ENCODE measurements at places on chromosomes 16 and 17.

DNA sequence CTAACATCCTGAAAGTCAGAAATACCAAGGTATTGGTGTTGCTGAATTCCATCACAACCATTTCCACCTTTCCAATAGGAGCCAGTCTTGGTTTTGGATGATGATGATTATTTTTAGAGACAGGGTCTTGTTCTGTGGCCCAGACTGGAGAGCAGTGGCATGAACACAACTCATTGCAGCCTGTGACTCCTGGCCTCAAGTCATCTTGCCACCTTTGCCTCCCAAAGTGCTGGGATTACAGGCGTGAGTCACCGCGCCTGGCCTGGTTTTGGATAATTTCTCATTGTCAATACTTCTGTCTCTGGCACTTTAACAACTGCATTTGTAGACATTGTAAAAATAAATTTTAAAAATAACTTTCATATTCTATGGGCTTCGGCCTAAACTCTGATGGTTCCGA is 22.6 kb downstream of the STAT5B start:
- no peak for DNase-seq

DNA sequence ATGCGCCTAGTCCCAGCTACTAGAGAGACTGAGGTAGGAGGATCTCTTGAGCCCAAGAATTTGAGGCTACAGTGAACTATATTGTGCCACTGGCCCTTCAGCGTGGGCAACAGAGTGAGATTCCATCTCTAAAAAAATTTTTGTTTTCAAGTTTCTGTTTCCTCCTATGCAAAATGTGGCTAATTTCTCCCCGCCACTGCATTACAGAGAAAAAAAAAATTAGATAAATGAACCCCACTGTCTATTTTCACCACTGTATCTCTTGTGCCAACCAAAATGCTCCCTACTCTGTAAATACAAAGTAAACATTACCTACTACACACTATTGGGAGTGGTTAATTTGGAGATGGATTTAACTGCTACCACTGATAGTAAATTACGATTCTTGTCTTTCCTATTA is 2.0 kb downstream of the MARF1 start:
- DNase-seq: no peak

DNA sequence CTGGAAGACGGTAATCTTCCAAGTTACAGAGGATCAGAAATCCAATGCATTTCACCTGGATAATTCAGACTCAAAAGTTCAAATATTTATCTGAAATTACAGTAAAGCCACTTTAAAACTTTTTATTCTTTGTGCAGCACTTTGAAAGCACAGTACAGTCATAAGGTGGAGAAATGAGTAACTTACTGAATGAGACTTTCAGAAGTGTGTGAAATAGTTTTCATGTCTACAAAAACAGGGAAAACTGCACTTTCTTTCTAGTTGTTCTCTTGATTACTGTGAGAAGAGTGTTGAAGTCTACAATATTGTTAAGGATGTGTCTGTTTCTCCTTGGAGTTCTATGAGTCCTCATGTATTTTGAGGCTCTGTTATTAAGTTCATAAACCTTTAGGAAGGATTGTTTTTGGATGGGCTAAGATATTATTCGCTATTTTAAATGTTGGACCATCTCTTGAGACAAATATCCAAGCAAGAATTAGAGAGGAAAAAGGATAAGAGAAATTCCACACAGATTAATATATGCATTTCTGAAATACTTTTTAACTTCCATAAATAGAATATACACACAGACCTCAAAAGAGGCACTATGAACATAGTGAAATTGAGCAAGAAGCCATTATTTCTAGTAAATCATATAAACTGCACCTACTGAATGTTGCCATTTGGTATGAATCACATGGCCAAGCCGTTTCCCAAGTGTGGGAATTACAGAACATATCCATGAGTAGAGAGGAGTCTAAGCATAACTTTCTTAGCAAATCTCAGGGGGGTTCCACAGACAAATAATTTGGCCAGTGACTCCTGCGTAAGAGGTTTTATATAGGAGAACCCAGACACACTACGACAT is 83.6 kb upstream of the PLEKHM1 start:
- no peak for DNase-seq

DNA sequence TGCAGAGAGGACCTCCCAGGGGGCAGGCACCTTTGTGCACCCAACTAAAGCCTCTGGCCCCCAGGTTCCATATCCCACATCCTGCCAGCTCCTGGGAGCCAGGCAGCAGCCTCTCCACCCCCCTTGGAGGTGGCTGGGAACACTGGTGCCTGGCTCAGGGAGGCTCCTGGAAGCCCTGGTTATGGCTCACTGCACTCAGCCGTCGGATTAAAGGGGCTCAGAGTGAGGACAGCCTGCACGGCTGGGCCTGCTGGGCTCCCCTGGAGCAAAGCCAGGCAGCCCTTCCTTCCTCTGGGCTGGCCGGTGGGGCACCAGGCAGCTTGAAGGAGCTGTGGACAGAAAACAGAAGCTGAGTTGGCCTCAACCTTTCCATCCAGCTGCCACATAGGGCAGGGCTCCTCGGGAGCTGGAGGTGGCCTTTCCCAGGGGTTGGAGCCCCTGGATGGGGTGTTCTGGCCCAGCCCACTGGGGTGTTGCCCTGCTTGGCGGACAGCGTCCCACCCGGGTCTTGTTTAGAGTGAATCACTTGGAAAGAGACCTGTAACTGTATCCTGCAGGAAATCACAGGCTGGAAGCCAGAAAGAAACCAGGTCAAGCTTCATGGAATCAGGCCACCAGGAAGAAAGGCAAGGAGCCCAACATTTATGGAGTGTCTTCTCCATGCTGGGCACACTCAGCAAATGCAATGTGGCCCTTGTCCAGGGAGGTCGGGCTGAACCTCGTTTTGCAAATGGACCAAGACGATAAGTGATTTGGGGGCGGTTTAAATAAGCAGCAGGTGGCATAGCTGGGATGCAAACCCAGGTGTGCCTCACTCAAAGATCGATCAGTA is 253.3 kb downstream of the SOX9 start:
- DNase-seq: no peak

DNA sequence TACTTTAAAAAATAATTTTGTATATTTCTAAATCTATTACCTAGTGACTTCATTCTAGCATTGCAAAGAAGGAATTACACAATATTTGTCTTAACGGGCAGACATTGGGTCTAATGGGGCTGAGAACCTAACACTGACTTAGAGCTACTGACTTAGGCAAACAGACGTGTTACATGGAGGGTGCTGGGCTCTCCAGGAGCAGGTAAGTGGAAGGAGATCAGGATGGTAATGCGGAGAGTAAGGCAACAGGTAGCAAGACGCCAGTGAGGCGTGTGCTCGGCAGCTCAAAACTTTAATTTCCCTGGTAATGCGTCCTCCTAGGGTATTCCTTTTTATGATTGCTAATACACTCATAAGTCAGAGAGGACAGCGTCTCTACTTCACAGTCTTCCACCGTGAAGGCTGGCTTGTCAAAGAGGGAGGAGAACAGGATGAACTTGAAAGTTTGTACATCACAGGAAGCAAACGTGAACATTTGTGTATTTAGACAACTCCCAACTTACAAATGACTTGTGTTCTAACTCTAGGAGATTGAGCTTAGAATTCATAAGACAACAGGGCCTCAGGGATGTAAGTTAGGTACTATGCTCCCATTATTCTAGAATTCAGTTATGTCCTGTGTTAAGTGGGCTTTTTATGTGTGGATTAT is 4.6 kb downstream of the KRT28 start:
- no peak for DNase-seq

DNA sequence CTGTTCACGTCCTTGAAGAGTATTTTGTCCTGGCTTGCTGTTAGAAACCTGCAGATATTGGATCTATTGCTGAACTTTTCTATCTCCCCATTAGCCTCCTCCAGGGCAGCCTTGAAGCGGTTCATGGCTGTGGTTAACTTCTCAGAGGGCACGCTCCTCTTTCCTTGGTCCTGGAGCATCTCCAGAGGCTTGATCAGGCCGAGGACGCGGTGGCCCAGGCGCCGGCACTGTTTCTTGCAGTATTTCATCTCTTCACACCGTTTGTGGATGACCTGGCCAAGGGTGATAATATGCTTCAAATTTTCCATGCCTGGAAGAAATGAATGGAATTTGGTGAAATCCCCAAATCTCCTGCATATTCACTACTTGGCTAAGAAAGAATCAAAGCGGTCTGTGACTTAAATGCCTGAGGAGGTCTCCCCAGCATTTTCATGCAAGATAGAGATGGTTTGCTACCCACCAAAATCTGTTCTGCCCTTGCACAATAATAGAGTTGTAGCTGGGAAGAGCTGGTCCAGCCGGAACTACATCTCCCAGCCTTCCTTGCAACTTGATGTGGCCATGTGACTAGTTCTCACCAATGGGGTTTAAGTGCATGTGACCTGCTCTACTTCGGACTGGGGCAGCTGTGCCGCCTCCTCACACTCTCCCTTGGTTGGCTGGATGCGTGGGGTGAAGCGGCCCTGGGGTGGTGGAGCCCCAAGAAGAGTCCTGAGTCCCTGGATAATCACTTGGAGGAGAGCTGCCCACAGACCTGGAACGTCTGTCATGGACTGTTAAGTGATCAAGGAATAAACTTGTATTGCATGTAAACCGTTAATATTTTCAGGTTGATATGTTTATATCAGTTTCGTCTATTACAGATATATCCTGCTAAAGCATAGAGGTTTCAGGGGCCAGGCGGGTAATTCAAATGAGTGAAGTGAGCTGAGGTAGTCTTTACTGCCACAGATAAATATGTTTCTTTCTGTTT is 4.9 kb downstream of the MLKL start:
- DNase-seq: peak; percentile 46

- no peak for DNase-seq
These were observed 19.1 kb downstream of the GSPT1 start for GRCh38 chr16:11896486-11897176.

DNA sequence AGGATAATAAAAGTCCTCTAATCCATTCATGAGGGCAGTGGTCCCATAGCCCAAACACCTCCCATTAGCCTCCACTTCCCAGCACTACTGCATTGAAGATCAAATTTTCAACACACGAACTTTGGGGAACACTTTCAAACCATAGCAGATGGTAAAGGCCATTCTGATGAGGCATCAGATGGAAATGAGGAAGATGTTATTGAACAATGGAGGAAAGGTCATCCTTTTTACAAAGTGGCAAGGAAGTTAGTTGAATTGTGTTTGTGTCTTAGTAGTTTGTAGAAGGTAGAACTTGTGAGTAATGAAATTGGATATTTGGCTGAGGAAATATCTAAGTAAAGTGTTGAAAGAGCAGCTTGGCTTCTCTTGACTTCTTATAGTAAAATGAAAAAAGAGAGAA is 93.3 kb upstream of the NLRP1 start:
- no peak for DNase-seq

- no peak for DNase-seq
These were observed 29.8 kb downstream of the PRSS54 start for GRCh38 chr16:58264961-58265479.

DNA sequence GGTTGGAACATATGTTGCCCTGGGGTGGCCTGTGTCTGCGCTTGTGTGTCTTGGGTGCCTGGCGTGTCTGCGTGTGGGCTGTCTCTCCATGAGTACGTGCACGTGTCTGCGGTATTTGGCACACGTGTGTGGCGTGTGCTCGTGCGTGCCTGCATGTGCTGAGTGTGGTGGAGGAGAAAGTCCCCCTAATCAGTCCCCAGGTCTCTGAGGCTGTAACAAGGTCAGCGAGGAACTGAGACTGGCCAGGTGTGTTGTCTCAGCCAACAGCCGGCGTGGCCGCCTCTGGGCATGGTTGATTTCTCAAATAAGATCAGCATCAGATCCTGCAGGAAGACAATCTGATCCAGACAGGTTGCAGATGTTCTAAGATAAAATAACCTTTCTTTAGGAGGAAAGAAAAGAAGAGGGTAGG is 3.5 kb upstream of the CPNE7 start:
- DNase-seq: peak; percentile 21

DNA sequence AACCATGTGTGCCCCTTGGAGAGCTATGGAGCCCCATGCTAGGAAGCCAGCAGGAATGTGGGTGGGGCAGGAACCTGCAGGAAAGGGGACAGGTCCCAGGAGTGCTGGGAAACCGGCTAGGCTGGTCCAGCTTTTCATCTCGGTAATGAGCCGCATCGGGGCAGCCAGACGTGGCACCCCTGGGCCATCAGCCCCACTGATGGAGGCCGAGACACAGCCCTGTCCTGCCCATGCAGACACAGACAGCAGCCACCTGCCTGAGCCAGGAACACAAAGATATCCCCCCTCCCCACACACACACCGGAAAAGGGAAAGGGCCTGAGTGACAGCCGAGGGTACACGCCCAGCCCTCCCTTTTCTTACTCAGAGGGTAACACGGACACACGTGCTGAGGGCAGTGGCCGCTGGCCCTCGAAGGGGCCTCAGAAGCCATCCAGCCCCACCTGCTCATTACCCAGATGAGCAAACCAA is 18.1 kb downstream of the PPL start:
- peak; percentile 51 for DNase-seq

- DNase-seq: no peak
These were observed 9.6 kb downstream of the G6PC3 start for GRCh38 chr17:44079877-44080821.

GRCh38 chr16:86508028-86508946 is 2.0 kb upstream of the FOXF1 start:
- peak; percentile 82 for DNase-seq

DNA sequence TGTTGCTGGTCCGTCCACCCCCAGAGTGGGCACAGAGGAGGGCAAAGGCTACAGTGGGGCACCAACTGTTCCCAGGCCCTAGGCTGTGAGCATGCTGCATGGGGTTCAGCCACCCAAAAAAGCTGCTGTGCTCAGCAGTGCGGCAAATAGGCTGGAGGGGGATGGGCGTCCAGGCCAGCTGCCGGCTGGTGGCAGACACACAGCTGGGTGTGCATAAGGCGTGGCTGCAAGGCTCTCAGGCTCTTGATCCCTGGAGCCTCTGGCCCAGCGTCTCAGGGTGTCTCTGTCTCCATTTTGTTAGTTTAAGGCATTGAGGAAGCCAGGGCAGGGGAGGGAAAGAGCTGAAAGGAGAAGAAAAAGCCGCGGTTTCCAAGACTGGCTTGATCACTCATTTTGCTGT is 8.8 kb downstream of the RPL19 start:
- peak; percentile 32 for DNase-seq

DNA sequence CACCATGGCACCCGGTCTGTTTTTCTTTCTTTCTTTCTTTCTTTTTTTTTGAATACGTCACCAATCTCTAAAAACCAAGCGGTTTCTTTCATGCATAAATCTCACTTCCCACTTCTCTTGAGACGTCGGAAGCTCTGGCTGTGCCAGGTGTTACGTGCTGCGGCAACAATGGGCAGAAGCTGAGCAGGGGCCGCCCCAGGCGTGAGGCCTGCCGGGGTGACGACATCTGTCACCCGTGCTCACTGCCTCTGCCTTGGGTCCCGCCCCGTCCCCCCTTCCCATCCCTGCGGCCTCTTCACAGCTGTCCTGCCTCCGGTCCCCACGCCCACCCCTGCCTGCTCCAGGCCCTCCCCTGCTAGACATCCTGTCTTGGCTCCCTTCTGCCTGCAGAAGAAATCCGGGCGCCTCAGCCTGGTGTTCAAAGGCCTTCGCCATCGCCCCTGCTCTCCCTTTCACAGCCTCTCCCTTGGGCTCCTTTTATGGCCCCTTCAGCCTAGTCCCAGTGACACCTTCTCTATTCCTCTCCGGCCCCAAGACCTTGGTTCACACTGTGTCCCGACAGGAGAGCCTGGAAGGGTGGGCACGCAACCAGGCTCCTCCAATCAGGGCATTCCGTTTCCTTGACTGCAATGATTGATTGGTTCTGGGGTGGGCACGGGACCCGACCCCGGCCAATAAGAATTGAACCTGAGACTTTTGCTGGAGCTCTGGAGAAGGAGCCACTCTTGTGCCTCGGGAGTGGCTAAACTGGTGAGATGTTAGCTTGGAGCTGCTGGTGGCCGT is 4.8 kb downstream of the P2RX1 start:
- DNase-seq: no peak

Data from right kidney (tissue), 9 donors.